Activated CD8-positive, alpha-beta memory T cell treated with anti-CD3 and anti-CD28 coated beads for 1 hour (primary cell): ENCODE measurements at places on chromosomes 12 and 14.
A peak's percentile ranks its signal among the peaks of the same experiment; 100 is the strongest.

- no peak for DNase-seq
Observed at GRCh38 chr14:39175445-39176262, 600 bp downstream of the PNN start.

DNA sequence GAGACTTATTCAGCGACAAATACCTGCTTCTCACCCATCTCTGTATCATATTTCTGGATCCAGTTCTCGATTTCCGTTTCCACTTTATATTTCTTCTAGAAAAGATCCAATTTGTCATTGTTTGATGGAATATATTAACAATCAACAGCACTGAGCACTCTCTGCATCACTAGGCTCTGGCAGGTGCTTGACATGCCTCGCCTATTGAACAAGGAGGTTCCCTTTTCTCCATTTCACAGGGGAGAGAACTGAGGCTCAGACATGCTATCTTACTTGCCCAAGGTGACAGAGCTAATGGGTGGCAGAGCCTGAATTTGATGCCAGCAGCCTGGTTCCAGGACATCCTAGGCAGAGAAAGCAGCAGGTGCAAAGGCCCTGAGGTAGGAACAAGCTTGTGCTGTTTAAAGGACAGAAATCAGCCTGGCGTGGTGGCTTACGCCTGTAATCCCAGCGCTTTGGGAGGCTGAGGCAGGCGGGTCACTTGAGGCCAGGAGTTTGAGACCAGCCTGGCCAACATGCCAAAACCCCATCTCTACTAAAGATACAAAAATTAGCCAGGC is 12.1 kb downstream of the RITA1 start:
- DNase-seq, result no peak

GRCh38 chr12:49084438-49084837 is 10.2 kb downstream of the DHH start:
- DNase-seq, result no peak

DNA sequence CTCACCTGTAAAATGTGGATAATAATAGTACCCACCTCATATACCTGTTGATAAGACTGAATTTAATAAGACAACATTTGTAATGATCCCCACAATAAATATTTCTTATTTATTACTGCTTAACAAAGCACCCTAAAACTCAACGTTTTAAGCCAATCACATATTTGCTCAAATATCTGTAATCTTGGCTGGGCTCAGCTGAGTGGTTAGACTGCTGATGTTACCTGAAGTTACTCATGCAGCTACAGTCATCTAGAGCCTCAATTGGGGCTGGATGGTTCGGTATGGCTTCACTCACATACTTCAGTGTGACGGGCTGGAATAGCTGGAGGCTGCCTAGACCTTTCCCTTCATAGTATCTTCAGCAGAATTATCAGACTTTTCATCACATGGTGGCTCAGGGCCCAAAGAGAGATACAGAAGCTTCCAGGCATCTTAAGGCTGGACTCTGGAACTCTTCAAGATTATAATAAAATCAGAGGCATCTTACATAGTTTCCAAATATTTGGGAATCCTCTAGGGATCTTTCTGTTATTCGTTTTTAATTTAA is 4.3 kb upstream of the OR5AU1 start:
- no peak for DNase-seq

- peak; percentile 56 for DNase-seq
Observed at GRCh38 chr12:57001448-57001906, 4.9 kb downstream of the ZBTB39 start.
